ENCODE measurements at places on chromosomes 3 and 15.

DNA sequence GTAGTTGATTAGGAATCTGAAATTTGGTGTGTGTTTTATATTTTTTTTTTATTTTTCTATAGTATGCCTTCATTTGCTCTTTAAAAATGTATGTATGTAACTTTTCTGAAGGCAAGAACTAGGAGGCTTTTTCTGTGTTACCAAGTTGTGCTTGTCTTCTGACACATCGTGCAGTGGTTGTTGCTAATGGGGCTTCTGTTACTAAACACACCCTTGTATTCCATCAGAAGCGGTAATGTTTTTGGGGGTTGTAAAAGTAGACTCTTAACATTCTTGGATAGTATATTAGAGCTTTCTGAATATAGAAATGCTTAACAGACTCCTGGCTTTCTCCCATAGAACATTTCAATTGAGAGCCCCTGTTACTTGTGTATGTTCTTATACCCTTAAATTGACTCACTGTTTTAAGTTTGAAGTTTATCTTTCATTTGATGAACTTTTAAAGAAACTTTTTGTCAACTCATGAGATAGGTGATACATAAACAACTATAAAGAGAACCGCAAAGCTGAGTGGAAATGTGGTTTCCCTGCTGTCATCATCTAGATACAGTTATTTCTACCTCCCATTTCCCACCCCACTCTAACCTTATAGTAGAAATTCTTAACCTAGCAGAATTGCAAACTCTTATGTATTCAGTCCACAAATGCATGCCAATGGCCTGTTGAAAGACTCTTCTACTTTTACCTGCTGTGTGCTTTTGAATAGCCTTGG, 2.5 kb downstream of the TIPARP start:
- no peak for DNase-seq

DNA sequence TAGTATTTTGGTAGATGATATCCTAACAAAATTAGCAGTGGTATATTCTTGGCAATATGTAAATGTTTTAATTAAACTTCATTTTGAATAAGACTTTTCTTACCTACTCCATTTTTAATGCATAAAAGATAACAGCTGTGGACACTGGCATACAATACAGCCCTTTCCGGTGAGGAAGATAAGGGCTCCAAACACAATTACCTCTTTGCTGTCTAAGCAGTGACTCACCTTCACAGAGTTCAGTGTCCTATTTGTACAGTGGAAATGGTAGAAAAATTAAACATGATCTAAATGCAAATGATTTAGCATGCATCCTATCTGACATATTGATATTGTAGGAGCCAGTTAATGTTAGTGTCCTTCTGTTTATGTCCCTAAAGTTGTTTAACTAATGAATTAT, 969.4 kb downstream of the PLOD2 start:
- no peak for DNase-seq

- no peak for DNase-seq
Observed at GRCh38 chr3:194220901-194221326, 85.0 kb downstream of the HES1 start.

- DNase-seq, result peak; percentile 78
Observed at GRCh38 chr3:157239082-157239704, 79.2 kb upstream of the CCNL1 start.

GRCh38 chr15:76185716-76186115, 125.6 kb downstream of the ETFA start:
- DNase-seq, result peak; percentile 63

- DNase-seq, result no peak
Observed at GRCh38 chr3:11545186-11545851, 98.4 kb downstream of the VGLL4 start.

GRCh38 chr15:85324202-85324601, 56.2 kb upstream of the AKAP13 start:
- no peak for DNase-seq

- no peak for DNase-seq
Observed at GRCh38 chr15:56568466-56569167, 103.7 kb upstream of the MNS1 start.

DNA sequence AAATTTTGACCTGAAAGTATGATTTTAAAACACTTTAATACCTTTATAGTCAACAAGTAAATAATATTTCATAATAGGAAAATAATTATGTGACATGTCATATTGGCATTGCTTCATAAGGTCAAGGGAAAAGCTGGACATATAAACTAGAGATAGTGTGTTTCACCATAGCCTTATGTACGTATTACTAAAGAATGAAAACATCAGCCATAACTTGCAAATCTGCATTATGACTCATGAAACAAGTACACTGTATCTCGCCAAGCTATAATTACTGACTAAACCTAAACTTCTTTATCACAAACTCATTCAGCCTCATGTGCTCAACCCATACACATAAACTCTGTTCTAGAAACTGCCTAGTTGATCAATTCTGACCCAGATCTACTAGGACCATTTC, 950.1 kb downstream of the FHIT start:
- no peak for DNase-seq

DNA sequence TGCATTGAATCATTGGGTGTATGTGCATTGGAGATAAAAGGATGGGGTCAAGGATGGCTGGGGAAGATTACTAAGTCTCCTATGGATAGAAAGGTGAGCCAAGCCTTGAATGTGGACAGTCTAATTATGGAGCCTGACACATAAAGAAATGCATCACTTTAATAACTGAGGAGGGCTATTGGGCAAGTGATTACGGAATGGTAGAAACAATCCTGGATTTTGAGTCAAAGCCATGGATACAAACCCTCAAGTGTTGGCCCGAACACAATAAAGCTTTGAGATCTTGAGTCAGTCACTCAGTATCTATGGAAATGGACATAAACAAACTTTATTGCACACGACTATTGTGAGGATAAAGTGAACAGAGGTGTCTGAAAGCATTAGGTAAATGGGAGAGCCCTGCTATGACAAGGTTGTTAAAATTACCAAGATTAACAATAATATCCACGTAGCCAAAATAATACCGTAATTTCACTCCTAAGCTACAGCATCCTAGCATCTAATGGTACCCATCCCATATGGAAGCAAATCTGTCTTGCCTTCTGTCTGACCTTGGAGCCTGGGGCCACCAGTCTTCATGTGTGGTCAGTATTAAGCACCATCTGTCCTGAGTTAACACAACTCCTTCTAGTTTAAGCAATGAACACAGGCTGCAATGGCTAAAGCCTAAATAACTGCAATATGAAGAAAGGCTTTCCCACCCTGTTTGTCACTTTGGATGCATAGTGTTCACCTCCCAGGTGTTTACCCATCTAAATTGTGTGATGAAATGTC, 136.9 kb upstream of the PRICKLE2 start:
- no peak for DNase-seq

DNA sequence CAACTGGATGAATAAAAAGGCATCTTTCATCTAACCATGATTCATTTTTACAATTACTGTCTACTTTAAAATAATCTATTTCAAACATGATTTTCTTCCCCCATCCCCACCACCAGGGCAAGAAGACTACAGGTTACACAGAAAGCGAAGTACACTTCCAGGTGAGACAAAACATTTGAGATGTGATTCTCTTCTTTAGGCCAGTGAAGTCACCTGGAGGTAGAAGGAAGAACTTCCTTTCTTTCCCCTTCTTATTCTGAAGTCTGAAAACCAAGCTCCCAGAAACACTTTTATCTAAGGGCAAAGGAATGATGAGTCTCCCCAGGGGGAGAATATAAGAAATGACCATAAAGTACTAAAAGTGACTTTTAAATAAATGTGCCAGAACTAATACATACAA, 36.7 kb downstream of the SHQ1 start:
- no peak for DNase-seq

DNA sequence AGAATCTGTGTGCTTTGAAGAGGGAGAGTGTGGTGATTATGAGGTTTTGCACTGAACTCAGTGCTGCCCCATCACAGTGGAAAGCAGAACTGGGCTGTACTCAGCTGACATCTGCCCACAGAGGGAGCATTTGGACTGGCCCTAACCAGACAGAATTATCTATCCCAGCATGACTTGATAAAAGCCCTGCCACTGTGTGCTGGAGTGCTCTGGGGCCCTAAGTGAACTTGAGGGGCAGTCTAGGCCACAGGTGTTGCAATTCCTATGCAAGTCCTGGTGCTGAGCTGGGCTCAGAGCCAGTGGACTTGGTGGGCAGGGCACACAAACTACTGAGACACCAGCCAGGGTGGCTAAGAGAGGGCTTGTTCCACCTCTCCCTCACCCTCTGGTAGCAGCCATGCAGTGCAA, 269.2 kb upstream of the CTNNB1 start:
- no peak for DNase-seq

- peak; percentile 40 for DNase-seq
Observed at GRCh38 chr15:23038726-23039142, 635 bp downstream of the TUBGCP5 start.

DNA sequence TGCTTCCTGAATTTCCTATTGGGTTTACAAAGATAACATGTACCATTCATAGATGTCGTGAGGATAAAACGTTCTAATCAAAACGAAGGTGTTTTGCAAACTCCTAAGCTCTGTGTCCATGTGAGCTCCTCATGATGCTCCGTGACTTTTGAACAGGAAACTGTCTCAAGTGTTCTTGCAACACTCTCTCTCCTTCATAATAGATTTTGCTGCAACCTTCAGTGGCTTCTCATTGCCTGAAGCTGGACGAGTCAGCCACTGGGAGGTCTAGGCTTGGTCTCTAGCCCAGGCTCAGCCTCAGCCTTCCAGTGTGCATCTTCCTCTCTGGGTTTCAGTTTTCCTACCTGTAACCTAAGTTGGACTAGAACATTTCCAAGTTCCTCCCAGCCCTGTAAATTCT, 18.7 kb upstream of the BCL2A1 start:
- no peak for DNase-seq

- no peak for DNase-seq
Observed at GRCh38 chr3:194615226-194615625, 18.0 kb downstream of the TMEM44 start.

DNA sequence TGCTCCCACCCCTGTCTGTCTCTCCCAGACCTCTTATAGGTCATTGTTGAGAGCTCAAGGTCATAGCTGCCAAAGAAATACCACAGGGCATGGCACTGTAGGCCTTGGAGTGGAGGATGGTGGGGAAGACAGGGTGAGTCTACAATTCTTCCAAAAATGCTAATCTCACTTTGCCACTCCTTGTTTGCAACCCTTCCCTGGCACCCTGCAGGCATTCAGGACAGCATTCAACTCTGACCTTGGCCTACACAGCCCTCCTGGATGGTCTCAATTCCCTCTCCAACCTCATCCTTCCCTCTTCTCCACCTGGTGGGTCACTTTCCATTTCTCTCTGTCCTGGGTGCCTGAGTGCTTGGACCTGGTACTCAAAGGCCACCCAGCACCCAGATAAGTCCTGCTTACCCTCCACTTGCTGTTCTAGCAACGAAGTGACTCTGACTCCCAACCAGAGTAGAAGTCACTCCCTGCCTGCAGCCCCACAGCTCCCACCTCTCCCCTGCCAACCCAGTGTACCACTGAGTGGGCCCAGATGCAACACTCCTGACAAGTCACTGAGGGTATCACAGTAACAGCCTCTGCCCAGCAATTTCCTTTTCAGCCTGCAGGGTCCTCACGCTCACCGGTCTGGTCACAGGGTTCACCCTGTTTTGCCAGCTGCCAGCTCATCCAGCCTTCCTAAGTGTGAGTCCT, 36.6 kb downstream of the AMOTL2 start:
- DNase-seq, result no peak

DNA sequence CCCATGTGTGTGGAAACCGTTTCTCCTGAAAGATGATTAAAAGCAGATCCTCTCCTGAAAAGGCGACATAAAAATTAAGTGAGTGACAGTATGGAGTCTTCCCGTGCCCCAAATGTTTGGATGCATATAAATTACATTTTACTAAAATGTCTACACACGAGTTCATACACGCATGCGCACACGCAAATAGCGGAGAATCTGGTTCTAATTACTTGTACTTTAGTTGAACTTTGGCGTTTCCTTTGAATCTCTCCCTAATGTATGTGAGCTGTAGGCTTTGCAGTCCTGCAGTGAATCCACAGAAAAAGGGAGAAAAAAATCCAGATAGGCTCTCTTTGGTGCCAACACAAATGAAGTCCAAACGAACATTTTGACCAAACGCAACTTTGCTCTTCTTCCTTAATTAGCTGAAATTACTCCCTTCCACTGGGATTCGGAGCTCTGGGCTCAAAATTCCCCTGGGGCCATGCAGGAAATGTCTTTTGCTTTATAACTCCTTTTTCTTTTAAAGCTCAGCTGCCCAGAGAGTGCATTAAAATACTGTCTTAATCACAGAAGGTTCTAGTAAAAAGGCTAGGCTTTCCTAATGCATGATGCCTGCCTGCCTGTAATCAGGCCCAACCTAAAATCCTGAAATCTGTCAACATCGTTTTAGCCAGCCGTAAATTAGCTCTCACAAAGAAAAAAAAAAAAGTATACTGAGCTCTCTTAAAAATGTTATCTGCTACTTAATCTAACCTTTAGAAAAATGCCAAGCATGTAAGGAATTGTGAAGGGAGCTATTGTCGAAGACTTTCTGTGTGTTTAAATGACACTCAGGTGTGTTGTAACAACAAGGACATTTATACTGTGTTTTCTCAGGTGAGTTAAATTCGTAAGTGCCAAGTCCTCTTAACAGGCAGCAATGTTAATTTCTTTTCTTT, 26.2 kb downstream of the RARB start:
- DNase-seq, result no peak

DNA sequence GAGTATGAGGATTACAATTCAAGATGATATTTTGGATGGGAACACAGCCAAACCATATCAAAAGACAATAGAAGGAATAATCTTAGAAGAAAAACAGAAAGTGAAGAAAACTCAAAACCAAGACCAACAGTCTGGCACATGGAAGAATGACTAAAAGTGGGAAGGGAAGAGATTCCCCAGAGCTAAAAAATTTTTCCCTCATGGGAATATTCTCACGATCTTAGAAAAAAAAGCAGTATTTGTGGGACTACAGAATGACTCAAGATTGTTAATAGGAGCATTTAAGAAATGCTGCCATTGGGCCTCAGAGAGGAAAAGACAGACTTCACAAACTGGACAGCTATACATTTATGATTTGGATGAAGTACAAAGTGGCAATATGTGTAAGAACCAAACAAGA, 18.3 kb downstream of the OSTN start:
- no peak for DNase-seq

GRCh38 chr3:13883681-13884080, 3.8 kb upstream of the WNT7A start:
- no peak for DNase-seq

- DNase-seq, result peak; percentile 48
Observed at GRCh38 chr3:112979244-112979832, 4.4 kb upstream of the CD200R1 start.

- DNase-seq, result peak; percentile 53
Observed at GRCh38 chr3:111723293-111724215, 128.4 kb upstream of the ZBED2 start.

DNA sequence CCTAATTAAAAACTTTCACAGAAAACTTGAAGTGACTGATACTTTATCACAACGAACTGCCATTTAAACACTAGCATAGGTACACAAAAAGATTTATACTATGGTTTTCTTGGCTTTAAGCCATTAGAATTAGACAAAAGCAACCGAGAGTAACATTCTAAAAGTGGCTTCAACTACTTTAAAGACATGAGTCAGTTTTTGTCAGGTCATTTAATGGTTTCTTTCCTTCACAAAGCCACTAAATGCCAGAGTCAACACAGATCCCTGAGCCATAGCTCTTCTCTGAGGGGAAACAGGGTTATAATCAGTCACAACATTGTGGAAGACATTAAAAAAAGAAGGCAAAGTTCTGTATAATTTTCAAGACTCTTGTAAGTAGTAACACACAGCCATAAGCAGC, 54.6 kb downstream of the CAPN3 start:
- no peak for DNase-seq

GRCh38 chr15:73608941-73609340, 24.2 kb downstream of the NPTN start:
- no peak for DNase-seq

All from NCI-H2081 (cell line).